ENCODE measurements at places on chromosomes 3 and 15. TPM values are rescaled to one million over a fixed set of nuclear protein-coding genes. Genes with fewer than 3 reads are reported as not detected.

- no peak for DNase-seq
Measured at GRCh38 chr15:84727429-84727828, 11.5 kb upstream of the SEC11A start.

Gene C3orf49
- not detected for total RNA-seq

Gene CLDN16
- total RNA-seq = 0.44 TPM

DNA sequence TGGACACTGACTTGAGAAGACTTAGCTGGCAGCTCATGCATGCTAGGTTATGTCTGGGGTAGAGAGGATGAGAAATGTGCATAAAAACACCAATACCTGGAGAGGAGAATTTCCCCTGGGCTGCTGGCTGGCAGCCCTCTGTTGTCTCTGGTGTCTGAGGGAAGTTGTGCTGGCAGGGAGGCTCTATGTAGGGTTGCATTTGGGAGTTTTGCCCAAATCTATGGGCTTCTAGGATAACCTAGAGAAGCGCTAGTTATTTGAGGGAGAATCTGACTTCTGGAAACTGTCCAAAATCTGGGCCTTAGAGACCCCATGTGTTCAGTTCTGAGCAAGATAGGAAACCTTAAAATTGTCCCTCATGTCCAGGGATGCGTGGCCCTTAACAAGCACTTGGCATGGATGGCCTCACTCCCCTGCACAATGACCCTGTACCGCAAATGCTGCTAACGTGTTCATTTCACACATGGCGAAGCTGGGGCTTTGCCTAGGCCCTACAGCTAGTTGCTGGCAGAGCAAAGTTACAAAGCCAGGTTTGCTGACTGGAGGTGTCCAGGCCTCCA lies 70.3 kb upstream of the ATP2B2 start:
- DNase-seq = no peak

Gene PIK3CB
- total RNA-seq = 32.1 TPM

Gene TGFBR2
- 338 TPM for total RNA-seq

Gene GOLGA8K
- total RNA-seq = 3.6 TPM

DNA sequence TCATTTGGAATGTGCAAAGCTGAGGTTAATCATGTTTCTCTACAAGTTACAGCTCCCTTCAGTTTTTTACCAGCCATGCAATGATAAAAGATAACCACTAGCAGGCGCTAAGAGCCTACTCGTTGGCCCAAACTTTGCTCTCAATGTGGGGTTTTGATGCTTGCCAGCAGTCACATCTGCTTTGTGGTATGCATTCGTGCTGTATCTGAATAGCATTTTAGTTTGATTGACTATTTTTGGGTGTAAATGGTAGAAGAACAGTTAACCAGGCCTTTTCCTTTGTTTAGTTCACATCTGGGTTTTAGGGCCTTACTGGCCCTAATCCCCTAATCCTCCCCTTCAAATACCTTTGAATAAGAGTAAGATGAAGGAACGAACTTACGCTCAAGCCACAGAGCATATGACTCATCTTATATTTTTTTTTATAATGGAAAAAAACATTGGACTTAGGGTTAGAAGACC lies 4.4 kb upstream of the CLDN11 start:
- DNase-seq = no peak

Gene SOX14
- total RNA-seq = not detected

Gene DUOXA2
- not detected for total RNA-seq

- no peak for DNase-seq
Measured at GRCh38 chr15:57667171-57667849, 39.2 kb upstream of the POLR2M start.

DNA sequence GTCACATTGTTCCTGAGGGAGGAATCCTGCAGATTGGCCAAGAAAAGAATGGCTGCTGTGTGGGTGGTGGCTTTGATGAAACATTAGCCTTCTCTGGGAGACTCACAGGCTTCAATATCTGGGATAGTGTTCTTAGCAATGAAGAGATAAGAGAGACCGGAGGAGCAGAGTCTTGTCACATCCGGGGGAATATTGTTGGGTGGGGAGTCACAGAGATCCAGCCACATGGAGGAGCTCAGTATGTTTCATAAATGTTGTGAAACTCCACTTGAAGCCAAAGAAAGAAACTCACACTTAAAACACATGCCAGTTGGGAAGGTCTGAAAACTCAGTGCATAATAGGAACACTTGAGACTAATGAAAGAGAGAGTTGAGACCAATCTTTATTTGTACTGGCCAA lies 6.1 kb downstream of the PTX3 start:
- DNase-seq = peak; percentile 32

DNA sequence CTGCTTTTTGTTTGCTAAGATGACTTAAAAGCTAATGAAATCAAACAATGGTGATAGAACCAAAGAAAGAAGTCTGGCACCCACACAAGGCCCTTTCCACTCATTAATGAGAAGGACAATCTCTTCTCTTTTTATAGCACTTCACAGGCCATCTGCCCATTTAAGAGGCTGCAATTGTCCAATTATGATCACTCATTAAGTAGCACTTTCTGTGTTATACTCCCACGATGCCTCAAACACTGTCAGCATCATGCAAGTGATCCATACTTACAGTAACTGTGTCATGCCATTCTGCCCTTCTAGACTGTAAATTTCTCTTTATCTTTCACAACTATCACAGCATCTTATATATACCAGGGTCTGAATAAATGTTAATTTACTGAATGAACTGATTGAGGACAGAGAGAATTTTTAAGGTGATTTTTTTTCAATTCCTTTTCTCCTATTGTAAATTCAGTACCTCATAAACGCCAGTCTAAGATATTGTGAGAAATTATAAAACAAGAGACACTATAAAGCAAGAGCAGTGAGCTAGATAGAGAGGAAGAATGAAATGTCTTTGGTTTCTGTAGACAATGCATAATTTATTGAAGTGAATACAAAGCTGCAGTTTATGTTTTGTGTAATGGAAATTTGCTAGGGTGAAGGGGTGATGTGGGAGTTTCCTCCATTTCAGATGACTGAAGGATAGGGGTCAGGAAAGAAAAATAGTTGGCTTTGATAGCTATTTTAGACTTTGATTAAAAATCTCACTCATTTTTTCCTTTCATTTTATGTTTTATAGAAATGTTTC lies 17.3 kb downstream of the CD200 start:
- no peak for DNase-seq

Gene CHRFAM7A
- 0.39 TPM for total RNA-seq

Gene GRIP2
- total RNA-seq = 1.5 TPM

Gene CD86
- 10.2 TPM for total RNA-seq

- DNase-seq = no peak
Measured at GRCh38 chr3:149588909-149589308, 68.9 kb downstream of the WWTR1 start.

Gene PCOLCE2
- total RNA-seq = 48.9 TPM

DNA sequence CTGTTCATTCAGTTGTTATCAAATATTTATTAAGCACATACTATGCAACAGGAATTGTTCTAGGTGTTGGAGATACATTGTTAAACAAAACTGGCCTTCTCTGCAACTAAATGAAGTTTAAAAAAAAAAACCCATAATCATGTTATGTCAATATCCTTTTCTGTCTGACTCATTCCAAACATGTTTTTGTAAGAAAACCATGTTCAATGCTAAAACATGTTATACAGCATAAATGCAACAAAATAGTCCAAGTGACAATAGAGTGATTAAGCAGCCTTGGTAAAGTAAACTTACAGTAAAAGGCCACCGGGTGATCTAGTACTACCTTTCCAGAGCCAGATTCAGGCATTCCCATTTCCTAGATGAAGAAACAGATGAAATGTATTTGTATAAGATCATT lies 278.0 kb upstream of the NECTIN3 start:
- no peak for DNase-seq

GRCh38 chr3:197953325-197953724 lies 3.3 kb downstream of the RPL35A start:
- no peak for DNase-seq

DNA sequence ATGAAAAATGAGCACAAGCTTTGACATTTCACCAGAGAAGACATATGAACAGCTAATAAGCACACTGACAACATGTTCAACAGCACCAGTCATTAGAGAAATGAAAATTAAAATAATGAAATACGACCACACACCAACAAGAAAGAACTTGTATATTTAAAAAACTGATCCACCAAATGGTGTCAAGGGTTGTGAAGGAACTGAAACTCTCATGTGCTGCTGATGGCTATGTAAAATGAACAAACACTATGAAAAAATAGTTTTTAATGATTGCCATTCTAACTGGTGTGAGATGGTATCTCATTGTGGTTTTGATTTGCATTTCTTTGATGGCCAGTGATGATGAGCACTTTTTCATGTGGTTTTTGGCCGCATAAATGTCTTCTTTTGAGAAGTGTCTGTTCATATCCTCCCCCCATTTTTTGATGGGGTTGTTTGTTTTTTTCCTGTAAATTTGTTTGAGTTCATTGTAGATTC lies 193.8 kb downstream of the SCAPER start:
- DNase-seq = no peak

GRCh38 chr3:146134348-146135117 lies 26.5 kb downstream of the PLOD2 start:
- no peak for DNase-seq

GRCh38 chr15:22948056-22948455 lies 32.1 kb downstream of the CYFIP1 start:
- DNase-seq = no peak

GRCh38 chr3:8488411-8488810 lies 13.2 kb upstream of the LMCD1 start:
- no peak for DNase-seq

Gene HESX1
- total RNA-seq = not detected

DNA sequence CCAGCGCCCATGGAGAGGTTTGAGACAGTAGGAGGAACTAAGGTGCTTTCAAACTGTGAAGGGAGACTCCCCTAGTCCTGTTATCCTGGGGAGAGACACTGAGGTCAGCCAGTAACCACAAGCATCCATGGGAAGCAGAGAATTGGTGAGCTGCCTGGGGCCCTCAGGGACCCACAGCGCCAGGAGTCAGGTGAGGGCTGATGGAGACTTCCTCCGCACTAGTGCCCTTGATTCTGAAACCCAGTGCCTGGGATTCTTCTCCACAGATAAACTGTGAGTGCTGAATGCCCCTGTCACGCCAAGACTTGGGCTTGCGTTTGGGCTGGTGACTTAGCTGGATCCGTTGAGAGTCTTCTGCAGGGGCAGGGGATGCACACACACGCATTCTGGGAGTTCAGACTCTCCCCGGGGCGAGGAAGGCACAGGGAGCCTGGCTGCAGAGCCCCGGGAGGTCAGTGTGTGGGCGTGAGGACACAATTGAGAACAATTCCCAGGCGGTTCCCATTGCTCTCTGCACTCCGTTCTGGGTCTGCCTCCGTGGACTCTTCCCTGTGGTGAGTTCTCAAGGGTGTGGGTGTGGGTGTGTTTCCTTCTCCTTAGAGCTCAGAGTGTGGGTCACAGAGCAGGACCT lies 37.9 kb upstream of the SLCO2A1 start:
- DNase-seq = no peak

DNA sequence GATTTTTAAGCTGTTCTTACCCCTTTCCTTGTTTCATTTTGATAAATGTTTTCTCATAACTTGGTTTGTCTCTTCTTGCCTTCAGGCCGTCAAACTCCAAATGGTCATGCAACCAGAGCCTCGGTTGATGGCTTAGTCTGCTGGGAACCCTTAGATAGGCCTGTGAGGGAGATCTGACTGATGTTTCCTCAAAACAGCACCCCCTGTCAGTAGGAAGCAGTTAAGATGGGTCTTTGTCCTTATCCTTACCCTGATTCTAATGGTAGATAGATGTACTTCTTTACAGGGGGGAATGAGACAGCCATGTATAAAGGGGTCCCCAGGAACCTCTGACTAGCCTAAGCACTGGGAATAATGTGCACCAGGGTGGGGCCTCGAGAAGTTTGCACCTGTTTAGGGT lies 16.3 kb upstream of the OR5H1 start:
- no peak for DNase-seq

Gene RNF168
- 26.2 TPM for total RNA-seq

- DNase-seq = no peak
Measured at GRCh38 chr3:100268156-100268555, 7.4 kb downstream of the TBC1D23 start.

- no peak for DNase-seq
Measured at GRCh38 chr15:99407716-99408115, 156.4 kb downstream of the LRRC28 start.

Gene DNAH12
- under 0.01 TPM for total RNA-seq

GRCh38 chr15:25329696-25330095 lies 109.1 kb downstream of the UBE3A start:
- no peak for DNase-seq

DNA sequence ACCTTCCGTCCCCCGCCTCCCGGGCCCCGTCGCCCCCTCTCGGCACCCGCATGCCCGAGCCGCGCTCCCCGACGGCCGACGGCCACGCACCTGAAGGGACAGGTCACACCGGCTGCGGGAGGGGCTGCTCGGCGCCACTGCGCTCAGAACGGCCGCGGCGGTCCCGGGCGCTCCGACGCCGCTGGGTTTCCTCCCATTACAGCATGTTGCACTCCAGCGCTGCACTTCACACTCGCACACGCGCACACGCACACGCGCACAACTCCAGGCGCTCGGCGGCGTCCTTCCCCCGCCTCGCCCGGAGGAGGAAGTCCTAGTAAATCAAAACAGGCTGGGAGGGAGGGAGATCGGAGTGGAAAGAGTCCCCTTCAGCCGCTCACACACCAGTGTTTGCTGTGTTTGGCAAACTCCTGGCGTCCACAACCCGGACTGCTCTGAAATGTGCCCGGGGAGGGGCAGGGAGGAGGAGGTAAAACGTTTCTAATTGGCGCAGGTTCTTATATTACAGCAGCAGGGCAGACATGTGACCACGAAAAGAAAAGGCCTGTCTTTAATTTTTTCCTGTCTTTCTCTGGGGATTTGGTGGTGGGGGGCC lies 76.7 kb upstream of the VGLL4 start:
- DNase-seq = peak; percentile 46

DNA sequence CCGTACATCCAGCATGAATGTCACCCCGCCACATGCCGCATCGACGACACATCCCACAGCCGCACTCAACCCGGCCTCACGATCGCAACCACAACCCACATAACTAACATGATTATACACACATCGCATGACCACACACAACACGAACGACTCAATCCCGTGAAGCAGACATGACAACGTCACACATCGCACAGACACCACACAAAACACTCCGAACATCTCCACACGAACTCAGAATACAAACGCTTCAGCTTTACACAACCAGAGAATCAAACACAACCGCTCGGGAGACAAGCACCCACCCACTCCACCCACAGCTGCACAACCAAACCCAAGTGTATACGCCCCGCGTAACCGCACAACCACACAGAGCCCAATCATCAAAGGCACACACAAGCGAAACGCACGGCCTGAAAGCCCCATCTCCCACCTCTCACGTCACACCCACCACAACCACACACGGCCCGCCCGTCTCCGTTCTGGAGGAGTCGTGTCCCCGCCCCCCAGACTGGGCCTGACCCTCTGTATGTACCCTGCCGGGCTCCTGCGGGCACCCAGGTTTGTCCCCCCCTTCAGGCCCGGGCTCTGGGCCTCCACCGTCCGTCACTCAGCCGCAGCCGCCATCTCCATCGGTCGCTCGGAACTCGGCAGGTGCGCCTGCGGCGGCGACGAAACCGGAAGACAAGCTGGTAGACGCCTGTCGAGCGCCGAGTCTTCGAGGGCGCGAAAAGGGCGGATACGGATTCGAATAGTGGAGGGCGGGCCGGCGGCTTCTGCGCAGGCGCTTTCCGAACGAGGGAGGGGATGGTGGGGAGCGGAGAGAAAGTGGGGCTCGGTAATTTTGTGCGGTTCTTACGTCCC lies at the start of gene RBSN:
Gene RBSN, minus strand, starts transcription at position 646 of the 861 bp plus-strand sequence. CDS start 3,028 bp downstream, outside the sequence.
- peak; percentile 89 for DNase-seq

- DNase-seq = peak; percentile 33
Measured at GRCh38 chr3:28347374-28348264, 902 bp upstream of the ZCWPW2 start.

Data from tibial nerve (tissue), 4 donors.